ENCODE measurements at places on chromosomes 4 and X. TPM values are rescaled to one million over a fixed set of nuclear protein-coding genes. Genes with fewer than 3 reads are reported as not detected.

DNA sequence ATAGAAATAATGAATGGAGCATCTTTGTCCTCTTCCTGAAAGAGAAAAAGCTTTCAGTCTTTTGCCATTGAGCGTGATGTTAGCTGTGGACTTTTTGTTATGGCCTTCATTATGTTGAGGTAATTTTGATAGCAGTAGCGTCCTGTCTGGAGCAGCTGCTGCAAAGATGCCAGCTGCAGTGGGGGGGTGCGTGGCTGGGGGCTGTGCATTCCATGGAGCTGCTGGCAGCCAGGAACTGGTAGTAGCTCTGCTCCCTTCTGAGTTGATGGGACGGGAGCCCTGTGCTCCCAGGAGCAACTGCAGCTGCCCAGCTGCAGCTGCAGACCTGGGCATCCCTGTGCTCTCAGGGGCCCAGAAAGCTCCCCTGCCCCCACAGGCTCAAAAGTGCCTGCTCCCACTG lies 50.4 kb downstream of the CCDC160 start:
- DNase-seq = no peak

Gene GC
- total RNA-seq = not detected

Gene DCK
- 10.0 TPM for total RNA-seq

DNA sequence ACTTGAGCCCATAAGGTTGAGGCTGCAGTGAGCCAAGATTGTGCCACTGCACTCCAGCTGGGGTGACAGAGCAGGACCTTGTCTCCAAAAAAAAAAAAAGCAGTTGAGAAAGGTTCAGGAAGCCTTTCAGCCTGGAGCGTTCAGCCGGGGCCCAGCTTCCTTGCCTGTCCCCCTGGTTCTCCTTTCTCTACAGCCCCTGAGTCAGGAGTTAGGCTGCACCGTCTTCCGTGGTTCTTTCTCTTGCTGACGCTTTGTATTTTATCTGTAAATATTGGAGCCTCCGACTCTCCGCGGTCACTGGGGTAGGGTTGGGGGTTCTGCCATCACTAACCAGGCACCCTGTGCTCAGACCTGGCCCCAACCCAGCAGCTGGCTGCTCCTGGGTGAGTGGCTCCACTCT lies 13.8 kb upstream of the UVSSA start:
- DNase-seq = no peak

GRCh38 chrX:5726224-5726623 lies 502.4 kb downstream of the NLGN4X start:
- DNase-seq = no peak

Gene BST1
- total RNA-seq = 8.1 TPM

- DNase-seq = no peak
Observed at GRCh38 chrX:110987292-110987691, 108.7 kb upstream of the PAK3 start.

Gene VCX2
- total RNA-seq = not detected

DNA sequence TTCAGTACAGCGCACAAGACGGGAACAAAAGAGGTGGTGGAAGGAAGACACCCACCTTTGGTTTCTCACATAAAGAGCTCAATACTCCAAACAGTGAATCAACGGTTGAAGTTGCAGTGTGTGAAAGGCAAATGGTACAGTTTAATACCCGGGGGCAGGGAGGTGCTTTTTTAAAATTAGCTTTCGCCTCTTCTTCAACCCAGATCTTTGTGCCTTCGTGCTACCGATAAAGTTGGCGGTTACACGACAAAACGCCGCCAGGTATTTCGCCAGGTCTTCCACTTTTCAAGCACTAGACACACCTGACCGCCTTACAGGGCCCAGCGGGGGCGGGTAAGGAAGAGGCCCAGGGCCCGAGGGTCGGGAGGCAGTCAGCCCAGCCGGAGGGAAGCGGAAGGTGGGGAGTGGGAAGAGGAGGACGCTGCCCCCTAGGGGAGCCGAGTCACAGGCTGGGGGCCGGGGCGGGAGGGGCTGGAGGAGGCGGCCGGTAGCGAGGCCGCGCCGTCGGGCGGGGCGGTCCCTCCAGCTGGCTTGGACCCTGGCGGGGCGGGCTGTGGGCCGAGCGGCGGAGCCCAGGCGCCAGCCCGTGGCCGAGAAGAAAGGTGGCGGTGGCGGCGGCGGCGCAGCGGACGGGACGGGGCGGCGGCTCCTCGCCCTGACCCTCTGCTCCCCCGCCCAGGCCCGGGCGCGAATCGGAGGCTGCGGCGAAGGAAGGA lies 16.0 kb downstream of the UTP3 start:
- peak; percentile 87 for DNase-seq

Measured in ovary (tissue), 10 donors.